ENCODE measurements at places on chromosomes 6 and 20.

DNA sequence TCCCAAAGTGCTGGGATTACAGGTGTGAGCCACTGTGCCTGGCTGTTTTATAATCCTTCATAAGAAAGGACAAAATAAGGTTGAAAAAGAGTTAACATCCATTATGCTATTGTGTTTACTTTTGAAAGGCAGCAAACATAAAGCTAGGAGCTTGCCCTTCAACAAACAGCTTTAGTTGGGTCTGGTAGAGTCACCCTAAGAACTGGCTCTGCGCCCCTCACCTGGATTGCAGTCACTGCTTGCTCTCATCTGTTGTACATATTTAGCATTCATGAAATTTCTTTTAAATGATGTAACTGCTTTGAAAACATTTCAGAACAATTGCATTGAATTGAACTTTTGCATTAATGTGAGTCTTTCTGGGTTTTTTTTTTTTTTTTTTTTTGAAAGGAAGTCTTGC, 38.9 kb downstream of the JARID2 start:
- peak; percentile 65 for DNase-seq

DNA sequence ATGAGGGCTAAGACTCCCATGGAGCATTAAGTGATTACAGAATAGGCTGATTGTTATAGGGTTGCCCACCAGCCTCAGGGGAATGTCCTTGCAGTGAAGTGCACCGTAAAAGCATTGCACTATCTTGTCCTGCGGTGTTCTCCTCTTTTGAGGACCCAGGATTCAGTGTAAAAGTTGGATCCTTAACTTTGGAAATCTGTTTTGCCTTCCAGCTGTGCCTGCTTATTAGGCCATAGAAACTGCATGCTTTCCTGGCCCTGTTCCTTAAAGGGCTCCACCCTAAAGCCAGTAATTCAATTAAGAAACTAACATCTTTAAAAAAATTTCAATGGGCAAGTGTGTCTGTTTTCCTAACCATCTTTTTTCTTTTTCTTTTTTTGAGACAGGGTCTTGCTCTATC, 25.4 kb upstream of the NOTCH4 start:
- no peak for DNase-seq

DNA sequence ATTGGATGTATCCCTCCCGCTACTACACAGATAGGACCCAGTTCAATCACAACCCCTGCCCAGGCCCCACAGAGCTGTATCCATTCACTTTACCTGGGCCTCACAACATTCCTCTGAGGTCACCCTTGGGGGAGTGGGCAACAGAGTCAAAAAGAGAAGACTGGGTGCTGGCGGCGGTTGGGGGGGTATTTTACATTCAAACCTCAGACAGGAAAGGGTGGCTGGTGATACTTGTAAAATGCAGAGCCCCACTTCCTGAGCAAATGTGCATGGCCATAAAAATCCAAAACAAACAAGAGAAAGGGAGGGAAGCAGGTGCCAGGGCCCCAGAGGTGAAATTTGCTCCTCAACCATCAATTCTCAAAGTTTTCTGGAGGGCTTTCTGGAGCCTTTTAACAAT, 3.5 kb downstream of the LRFN2 start:
- DNase-seq, result no peak

- no peak for DNase-seq
Measured at GRCh38 chr6:117469356-117469755, 13.1 kb upstream of the DCBLD1 start.

GRCh38 chr20:44838521-44838920, 28.2 kb upstream of the RIMS4 start:
- no peak for DNase-seq

- peak; percentile 42 for DNase-seq
Measured at GRCh38 chr6:167898673-167899311, 72.1 kb downstream of the AFDN start.

DNA sequence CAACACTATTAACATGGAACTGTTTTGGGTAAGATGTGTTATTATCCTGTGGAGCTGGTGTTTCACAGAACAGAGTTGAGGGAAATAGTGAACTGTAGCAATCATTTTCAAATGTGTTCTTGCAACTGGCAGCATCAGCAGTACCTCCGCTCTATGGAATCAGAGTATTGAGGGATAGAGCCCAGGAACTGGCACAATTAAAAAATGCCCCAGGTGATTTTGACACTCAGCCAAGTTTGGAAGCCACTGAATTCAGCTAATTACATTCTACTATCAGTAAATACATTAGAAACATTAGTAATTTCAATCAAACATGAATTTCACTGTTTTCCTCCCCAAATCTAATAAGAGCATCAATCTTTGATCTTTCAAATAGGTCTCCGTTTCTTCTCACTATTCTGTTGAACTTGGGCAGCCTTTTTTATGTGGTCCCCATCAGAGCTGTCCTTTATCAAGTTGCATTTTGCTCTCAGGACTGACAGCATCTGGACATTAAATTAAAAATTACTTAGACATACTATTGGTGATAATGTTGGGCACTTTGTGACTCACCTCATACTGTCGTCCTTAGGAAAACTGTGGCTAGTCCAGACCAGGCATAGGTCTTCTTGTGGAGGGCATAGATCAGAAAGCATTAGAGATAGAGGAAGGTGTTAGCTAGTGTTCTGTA, 251.5 kb downstream of the DHX35 start:
- DNase-seq, result no peak

- DNase-seq, result no peak
Measured at GRCh38 chr20:24407151-24407550, 62.3 kb upstream of the SYNDIG1 start.

GRCh38 chr6:126170433-126170832, 169.5 kb upstream of the CENPW start:
- DNase-seq, result no peak

DNA sequence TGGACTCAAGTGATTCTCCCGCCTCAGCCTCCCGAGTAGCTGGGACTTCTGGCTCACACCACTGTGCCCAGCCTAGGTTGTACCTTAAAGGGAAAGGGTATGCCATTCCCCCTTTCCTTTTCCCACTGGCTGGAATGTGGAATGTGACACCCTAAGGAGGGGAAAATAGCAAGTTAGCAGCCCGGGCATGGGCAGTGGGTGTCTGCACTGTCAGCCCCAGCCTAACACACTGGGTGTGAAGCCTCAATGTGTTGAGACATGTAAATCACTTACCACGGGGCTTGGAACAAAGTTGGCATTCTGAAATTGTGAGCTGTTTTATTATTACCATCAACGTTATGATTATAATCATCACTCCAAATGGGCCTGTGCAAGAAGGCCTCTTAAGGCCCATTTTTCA, 80.8 kb upstream of the PTPN1 start:
- no peak for DNase-seq

- peak; percentile 49 for DNase-seq
Measured at GRCh38 chr6:121430514-121431460, 4.7 kb upstream of the GJA1 start.

GRCh38 chr20:23009636-23010035, 25.5 kb upstream of the SSTR4 start:
- no peak for DNase-seq

DNA sequence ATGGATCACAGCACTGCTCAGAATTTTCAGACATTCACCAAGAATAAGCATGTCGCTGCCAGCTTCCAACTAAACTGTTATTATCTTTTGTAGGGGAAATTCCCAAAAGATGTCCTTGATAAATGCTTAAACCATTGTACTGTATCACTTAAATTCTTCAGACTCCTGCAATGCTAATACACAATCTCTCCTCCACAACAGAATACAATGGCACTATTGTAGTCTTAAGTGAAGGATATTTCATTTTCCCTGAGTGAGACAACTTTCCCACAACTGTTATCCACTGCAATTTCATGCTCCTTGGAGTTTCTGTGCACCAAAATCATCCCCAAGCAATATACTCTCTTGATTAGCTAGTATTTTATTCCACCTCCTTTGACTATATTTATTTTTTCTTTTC, 189.7 kb downstream of the COL9A1 start:
- DNase-seq, result no peak

GRCh38 chr6:14443629-14444268, 326.2 kb downstream of the CD83 start:
- no peak for DNase-seq

GRCh38 chr6:168272415-168273325, 46.9 kb downstream of the DACT2 start:
- DNase-seq, result no peak

- DNase-seq, result no peak
Measured at GRCh38 chr6:12277386-12277785, 12.8 kb upstream of the EDN1 start.

DNA sequence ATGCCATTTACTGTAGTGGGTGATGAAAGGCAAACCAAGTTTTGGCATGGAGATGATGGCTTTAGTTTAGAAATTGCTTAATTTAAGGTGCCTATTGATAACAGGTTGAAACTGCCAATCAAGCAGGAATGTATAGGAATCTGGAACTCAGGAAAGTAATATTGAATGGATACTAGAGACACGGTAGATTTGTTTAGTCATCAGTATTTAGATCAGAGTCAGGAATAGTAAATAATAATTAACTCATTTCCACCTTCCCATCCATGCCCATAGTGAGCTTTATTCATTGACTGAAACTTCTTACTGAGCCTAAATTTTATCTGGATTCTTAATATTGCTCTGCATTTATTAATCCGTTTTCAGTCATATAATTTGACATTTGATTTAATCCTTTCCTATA, 500.3 kb downstream of the NKAIN2 start:
- DNase-seq, result no peak

GRCh38 chr20:47781632-47782031, 3.6 kb downstream of the SULF2 start:
- no peak for DNase-seq

DNA sequence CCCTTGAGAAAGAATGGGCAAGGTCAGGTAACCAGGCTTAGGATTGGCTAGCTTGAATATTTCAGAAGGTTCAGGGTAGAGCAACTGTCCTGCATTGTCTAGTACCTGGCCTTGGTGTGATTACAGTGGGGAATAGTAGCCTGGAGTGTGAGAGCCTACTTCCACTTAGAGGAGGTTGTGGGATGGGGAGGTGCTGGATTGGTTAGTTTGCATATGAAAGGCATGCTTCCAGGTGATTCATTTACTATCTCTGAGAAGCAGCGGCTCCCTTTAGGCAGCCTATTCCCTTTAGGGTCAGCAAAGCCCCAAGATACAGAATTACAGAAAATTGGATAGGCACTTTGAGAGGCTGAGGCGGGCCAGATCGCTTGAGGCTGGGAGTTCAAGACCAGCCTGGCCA, 25.0 kb upstream of the SCGN start:
- DNase-seq, result no peak

DNA sequence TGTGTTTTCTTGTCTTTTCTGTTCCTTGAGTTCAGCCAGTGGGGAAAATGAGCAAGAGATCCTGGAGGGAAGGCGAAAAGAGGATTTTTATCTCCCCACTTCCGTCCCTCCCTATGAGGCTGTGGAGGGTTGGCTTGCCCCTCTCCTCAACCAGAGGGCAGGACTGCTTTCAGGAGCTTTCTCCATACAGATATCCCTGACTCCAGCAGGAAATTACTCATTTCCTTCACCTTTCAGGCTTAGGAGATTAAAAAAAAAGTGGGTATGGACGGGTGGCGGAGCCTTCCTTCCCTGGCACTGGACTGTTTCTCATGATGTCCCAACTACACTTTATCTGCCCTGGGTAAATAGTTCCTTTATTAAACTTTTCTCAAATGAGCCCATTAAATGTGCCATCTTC, 241.2 kb downstream of the FRK start:
- DNase-seq, result no peak

- peak; percentile 22 for DNase-seq
Measured at GRCh38 chr6:2970753-2971419, 481 bp downstream of the SERPINB6 start.

DNA sequence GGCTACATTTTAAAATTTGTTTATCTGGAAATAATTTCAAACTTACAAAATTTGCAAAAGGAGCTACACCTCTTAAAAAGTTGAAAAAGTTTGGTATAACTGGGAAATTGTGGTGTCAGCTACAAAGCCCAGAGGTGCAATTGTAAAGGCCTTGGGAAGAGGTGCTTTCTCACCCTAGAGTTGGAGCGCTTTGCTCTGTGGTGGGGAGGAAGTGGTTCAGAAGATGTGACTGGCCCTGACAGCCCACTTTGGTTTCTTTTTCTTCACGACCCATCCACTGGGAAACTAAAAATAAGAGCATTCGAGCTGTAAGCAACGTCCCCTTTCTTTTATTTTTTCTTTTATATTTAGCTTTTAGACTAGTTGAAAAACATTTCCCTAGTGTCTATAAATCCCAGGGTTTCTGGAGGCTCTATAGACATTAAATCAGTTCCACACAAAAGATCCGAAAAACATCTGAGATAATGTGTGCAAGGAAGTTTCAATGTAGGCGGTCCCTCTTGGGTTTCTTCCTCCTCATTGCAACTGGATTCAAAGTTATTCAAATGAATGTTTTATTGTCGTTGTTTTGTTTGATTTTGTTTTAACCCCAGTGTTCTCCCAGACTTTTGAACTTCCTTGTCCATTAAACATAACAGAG, 397.8 kb downstream of the KIF16B start:
- DNase-seq, result no peak

GRCh38 chr6:84019141-84019841, 14.3 kb upstream of the MRAP2 start:
- no peak for DNase-seq

DNA sequence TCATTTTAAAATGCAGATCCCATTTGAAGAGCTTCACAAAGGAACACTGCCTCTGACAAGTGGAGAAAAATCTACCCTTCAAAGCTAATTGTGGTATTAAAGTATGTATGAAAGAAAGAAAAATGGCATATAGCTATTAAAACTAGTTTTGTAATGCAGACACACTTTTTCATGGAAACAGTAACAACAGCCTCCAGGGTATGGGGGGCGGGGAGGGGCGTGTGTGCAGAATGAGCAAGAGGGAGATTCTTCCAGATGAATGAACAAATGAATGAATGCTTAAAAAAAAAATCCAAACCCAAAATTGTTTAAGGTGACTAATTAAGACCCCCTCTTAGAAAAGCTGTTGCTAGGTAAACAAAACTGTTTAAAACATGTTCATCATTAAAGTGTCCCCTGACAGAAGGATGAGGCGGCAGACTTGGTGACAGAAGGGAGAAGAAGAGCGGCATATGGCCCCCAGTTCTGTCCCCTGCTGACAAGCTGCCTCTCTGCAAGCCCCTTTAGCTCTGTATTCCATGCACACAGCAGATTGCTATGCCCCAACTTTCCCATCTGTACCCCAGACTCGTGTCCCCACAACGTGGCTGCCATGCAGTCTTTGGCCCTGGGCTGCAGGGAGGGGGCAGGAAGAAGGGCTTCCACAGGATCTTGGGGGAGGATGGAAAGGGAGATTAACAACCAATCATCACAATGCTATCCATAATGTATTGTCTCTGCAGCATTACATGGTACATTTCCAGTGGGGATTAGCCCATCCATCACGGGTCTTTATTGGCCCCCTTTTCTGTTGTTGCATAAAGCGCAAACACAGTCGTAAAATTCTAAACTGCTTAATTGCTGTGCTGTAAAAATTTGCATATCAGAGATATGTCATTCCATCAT, 108.4 kb upstream of the OLIG3 start:
- DNase-seq, result no peak

DNA sequence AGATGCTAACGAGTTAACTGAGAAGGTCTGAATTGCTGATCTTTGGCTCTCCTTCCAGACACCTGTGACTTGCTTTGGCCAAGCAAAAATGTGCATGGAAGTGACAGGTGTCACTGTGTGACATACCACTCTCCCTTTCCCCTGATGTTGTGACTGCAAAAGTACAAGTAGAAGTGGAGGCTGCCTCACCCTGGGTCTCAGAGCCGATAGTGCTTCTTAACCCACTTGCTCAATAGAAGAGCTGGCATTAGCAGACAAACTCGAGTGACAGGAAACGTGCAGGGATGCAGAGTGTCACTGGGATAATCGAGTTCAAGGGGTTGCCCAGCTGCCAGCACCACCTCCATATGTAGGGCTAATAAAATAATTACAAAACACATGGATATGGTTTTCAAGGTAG, 16.4 kb upstream of the SPO11 start:
- DNase-seq, result no peak

- no peak for DNase-seq
Measured at GRCh38 chr6:43454290-43454695, 1.1 kb downstream of the DLK2 start.

Measured in fibroblast of skin of right quadriceps (primary cell).